Chondrocyte (in vitro differentiated cells): ENCODE measurements at places on chromosomes 6 and 20. TPM values are rescaled to one million over a fixed set of nuclear protein-coding genes. Genes with fewer than 3 reads are reported as not detected.

GRCh38 chr6:121042766-121043165, 291.5 kb downstream of the TBC1D32 start:
- no peak for DNase-seq

Gene ENPP1
- 8.1 to 23.6 TPM (median 8.6 TPM) in 3 replicates for total RNA-seq

Gene BMP7
- not detected in 3 replicates for total RNA-seq

DNA sequence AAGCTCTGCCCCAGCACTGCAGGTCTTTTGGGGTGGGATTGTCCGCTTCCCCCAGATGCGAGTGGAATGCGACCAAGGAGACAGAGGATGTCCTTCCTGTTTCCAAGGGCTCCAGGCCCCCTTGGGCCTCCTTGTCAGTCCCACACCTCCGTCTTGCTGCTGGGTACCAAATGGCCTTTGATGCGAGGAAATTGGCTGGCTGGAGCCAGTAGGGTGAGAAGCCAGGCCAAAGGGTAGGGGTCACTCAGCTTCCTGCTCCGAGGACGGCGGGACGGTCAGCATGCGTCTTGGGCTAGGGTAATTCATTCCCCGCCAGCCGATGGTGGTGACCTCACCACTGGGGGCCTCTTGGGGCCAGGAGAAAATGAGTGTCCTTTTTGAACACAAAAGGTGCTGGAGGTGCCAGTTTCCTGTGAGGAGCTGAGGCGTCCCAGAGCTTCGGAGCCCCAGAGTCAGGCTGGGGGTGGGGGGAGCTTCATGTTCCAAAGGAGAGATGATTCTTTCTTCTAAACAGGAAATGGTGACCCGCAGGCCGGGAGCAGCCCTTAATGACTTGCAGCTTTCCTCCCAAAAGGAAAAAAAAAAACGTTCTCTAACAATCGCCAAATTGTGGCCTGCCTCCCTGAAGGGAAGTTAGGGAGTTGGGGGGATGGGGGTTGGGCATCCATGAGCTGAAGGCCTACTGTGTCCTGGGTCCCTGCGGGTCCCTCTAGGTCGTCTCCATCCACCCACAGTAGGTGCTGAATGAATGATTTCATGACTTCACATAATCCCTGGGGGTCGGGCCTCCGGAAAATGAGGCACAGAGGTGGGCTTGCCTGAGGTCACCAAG, 6.7 kb downstream of the SNAI1 start:
- no peak for DNase-seq

DNA sequence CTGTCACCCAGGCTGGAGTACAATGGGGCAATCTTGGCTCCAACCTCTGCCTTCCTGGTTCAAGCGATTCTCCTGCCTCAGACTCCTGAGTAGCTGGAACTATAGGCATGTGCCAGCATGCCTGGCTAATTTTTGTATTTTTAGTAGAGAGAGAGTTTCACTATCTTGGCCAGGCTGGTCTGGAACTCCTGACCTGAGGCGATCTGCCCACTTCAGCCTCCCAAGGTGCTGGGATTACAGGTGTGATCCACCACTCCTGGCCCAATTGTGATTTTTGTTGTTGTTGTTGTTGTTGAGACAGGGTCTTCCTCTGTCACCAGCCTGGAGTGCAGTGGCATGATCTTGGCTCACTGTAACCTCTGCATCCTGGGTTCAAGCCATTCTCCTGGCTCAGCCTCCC, 69.3 kb downstream of the CBFA2T2 start:
- DNase-seq, result no peak

- no peak for DNase-seq
Measured at GRCh38 chr6:114304304-114304887, 38.4 kb downstream of the HS3ST5 start.

Gene DSP
- total RNA-seq, result 464 to 589 TPM (median 471 TPM) in 3 replicates
